ENCODE measurements at places on chromosomes 2 and 18.

DNA sequence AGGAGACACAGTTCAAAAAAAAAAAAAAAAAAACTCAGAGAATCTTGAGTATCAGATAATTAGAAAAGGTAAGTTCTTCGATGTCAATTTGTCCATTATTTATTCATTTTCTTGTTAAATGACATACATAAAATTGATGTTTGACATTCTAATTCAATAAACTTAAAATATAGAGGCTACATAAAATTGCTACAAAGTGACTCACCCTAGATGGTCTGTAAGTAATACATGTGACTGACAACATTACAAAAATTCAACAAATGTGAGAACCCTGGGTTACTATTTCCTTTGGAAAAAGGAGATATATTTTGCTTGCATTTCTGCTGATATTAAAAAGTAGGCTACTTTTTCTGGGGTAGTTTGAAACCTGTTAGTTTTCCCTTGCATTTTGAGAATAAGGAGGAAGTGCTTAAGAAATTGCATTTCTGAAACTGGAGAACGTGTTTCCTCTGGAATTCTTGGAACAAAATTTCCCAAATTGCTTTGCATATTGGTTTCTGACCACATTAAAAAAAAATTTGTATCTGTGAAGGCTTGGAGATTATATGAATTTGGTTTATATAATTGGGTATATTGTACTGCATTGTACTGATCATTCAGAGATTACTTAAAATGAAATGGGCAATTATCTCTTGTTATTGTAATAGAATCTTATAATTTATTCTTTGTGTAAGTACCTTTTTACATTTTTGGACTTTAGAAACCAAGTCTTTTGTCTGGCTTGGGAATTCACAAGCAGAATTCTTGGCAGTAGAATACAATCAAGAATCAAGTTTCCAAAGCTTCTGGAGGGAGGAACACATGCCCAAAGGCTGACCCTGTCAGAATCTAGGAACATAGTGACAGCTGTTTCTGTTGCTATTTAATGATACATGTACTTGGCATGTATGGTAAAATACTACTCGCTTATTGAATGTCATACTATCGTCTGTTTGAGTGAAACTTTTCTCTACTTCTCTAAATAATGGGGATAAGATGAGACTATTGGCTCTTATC is 106.1 kb downstream of the DSEL start:
- no peak for DNase-seq

DNA sequence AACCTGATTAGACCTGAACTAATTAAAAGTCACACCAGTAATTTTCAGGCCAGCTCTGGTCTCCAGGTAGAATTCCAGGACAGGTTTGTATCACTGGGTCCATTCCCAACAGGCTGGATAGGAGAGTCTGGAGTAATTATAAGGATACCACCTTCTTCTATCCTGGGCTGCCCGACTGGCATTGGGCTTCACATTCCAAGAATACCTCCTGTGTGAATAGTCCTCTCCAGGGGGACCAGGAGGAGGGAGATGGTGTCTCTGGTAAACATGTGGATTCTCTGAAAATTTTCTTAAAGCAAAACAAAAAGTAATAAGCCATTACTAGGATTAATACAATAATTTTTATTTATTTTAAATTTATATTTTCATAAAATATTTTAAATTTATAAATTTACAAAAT is 17.3 kb downstream of the DUSP11 start:
- DNase-seq, result no peak

DNA sequence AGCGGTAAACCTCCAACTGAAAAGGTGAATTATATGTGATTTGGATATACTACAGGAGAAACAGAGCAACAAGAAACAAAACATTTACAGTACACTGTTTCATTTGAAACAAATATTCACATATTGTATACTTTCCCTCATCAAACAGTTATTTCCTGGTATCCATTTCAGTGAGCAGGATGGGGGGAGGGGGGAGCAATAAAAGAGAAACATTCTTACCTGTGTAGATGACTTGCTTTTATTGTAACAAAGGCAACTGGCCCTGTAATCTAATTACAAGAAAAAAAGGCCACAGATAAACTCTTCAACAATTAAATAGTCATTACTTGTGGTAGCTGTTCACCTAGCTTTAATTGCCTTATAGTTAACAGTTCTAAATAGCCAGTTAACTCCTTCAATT is 3.9 kb upstream of the PPP1CB start:
- no peak for DNase-seq

- no peak for DNase-seq
Measured at GRCh38 chr2:177519534-177520115, 127.1 kb downstream of the AGPS start.

- DNase-seq, result no peak
Measured at GRCh38 chr2:66573821-66574233, 138.9 kb downstream of the MEIS1 start.

DNA sequence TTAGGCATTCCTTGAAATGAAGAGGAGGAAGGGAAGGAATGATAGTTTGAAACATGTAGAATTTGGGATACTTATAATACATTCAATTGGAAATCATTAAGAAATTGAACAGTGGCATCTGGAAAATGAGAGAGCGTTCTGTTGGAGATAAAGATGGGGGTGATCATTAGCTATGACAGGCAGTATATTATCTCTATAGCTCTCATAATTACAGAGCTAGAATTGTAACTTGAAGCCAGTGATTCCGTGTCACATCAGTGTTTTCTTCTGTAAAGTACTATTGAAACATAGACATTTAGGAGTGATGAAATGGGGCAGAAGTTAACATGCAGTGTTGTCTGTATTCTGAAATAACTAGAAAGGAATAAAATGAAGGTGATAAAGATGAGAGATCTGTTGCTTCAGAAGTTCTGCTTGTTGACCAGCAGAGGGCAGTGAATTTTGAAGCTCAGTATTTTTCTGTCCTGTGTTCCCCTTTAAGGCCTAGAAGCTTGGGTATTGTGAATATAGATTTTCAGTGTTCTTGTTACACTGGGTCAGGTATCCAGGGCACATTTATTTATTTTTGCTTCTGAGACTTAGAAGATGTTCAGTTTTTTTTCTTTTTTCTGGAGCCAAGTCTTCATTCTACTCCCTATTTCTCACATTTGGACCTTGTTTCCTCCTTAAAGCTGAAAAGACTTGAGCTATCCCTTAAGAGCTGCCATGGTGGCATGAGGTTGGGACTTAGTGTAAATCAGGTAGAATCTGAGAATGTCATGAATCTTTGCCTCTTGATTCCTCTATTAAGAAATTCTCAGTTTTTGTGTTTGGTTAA is 157.4 kb downstream of the TAF4B start:
- peak; percentile 13 for DNase-seq

- no peak for DNase-seq
Measured at GRCh38 chr2:40317046-40317445, 134.8 kb downstream of the SLC8A1 start.

GRCh38 chr2:170716851-170717598 is 1.9 kb downstream of the SP5 start:
- no peak for DNase-seq

- no peak for DNase-seq
Measured at GRCh38 chr2:192953116-192953515, 758.4 kb upstream of the TMEFF2 start.

- no peak for DNase-seq
Measured at GRCh38 chr18:59086522-59086921, 53.2 kb upstream of the SEC11C start.

- DNase-seq, result no peak
Measured at GRCh38 chr2:72148003-72148836, 558 bp upstream of the CYP26B1 start.

DNA sequence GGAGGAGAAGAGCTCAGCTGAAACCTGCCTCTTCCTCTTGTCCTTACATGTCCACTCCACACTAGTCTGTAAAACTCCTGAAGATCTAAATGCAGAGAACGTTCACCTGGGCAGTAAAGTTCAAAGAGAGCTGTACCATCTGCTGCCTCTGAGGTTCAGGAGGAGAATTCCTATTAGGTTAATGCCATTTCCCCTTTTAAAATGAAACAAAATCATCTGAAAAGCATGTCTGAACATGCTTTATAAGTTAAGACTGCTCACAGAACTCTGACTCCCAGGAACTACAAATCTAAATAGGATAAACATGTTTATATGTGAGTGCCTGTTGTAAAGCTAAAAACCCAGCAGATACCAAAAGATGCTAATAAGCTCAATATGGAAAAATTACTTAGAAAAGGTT is 164.4 kb downstream of the AFF3 start:
- DNase-seq, result no peak

- no peak for DNase-seq
Measured at GRCh38 chr2:217909156-217909820, 93.5 kb downstream of the TNS1 start.

GRCh38 chr2:100137866-100138570 is 4.4 kb downstream of the AFF3 start:
- no peak for DNase-seq

DNA sequence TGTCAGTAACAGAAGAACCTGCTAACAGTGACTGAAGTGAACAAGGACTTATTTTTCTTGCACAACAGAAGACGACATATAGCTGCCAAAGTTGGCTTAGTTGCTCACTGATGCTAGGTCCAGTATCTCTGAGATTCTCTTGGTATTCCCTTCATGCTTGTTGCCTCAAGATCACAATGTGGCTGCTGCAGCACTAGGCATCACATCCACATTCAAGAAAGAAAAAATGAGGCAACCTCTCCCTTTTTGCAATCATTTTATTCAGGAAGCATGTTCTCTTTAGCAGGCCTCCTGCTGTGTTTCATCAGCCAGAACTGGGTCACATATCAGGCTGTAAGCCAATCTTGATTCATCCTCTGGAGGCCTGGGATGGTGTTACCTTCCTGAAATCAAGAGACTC is 11.7 kb upstream of the MAPK4 start:
- no peak for DNase-seq

DNA sequence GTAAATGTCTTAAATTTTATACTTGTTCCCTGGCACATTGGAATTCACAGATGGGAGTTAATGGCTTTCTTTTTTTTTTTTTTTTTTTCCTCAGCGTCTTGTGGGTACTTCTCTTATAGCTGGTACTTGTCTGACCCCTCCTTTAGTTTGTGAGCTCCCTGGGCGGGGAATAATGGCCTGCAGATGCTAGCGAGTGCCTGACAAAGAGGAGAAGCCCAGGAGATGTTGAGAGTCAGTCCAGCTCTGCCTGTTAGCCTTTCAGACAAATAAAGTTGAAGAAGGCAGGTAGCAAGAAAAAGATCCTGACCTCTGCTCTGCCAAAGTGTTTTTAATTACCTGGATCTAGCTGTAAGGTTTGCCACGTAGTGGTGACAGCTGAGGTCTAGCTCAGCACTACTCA is 6.6 kb downstream of the BCL2L11 start:
- DNase-seq, result no peak

GRCh38 chr18:66724664-66725356 is 120.9 kb upstream of the CDH19 start:
- DNase-seq, result no peak

DNA sequence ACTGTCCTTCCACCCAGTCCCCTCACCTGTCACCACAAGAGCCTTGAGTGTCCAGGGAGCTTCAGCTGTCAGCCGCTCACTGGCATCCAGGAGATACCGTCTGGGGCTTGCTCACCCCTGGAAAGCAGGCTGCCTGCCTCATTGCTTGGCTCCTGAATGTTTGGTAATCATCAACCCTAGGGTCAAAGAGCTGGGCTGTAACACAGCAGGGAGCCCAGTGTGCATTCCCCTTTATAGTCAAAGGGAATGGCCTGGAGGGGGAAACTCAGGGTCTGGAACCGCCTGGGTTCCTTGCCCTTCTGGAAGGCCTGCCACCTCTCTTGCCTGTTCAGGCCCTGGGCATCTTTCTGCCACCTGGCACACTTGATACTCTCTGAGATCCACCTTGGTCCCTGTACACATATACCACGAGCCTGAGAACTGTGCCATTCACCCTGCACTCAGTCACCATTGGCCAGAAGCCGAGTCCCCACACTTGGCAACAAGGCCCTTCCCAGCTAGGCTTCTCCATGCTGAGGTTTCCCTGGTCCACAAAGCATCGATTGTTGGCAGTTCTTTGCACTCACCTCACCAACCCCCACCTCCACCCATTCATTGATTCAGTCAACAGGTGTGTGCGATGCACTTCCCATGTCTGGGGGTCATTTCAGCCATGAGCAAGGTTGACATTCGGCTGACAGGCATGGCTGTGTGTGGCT is 35.0 kb downstream of the TPRKB start:
- DNase-seq, result no peak

GRCh38 chr2:30232801-30233130 is 1.4 kb downstream of the LBH start:
- DNase-seq, result peak; percentile 50

DNA sequence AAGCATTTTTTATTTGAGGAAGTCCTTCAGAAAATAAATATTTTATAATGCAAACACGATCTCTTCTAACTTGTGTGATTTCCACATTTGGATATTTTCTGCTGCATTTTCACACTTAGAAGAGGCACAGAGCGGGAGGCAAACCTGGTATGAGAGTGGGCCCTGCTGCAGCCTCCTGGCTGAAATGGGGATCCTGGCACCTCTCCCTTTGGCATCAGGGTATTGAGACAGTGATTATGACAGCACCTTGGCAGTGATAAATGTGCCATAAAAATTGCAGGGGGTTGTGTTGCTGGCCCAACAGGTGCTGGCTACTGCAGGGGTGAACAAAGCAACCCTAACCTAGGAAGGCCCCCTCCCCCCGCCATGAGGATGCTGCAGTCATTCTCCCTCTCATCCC is 128.6 kb downstream of the TSN start:
- DNase-seq, result no peak

GRCh38 chr2:209753020-209753419 is 18.6 kb upstream of the UNC80 start:
- DNase-seq, result no peak

GRCh38 chr2:33628031-33628827 is 29.1 kb upstream of the FAM98A start:
- no peak for DNase-seq

GRCh38 chr2:102048465-102048864 is 56.7 kb downstream of the IL1R2 start:
- no peak for DNase-seq

DNA sequence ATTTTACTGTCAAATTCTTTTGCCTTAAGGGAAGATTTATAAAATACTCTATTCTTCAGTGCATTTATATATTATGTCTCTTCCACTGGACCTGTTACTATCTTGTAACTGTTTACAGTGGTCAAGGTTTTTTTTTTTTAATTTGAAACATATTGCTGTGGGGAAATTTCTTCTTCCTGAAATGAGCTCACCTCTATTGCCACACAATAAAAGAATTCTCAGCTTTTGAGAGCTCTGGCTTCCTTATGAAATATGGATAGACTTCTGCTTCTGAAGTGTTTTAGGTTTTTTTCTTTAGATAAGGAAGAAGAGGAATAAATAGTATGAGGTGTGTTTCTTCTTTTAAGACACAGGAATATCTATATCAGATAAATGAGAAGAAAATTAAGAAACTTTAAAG is 7.7 kb downstream of the VRK2 start:
- no peak for DNase-seq

GRCh38 chr2:191463790-191464189 is 214.1 kb upstream of the NABP1 start:
- DNase-seq, result no peak
